ENCODE measurements at places on chromosomes 6 and 20.

GRCh38 chr6:165659945-165660856 lies 2.8 kb downstream of the PDE10A start:
- DNase-seq: peak; percentile 50

- DNase-seq: no peak
Measured at GRCh38 chr6:117947234-117947633, 40.2 kb downstream of the SLC35F1 start.

- DNase-seq: no peak
Measured at GRCh38 chr20:47795214-47795907, 10.1 kb upstream of the SULF2 start.

- DNase-seq: no peak
Measured at GRCh38 chr6:4774296-4774695, 1.9 kb upstream of the CDYL start.

DNA sequence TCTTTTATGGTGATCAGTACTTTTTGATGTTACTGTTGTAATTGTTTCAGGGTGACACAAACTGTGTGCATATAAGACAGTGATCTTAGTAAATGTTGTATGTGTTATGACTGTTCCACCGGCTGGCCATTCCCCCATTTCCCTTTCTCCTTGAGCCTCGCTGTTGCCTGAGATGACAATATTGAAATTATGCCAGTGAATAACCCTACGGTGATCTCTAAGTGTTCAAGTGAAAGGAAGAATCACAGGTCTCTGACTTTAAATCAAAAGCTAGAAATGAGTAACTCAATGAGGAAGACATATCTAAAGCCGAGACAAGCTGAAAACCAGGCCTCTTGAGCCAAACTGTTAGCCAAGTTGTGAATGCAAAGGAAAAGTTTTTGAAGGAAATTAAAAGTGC lies 32.3 kb downstream of the TULP4 start:
- DNase-seq: no peak

DNA sequence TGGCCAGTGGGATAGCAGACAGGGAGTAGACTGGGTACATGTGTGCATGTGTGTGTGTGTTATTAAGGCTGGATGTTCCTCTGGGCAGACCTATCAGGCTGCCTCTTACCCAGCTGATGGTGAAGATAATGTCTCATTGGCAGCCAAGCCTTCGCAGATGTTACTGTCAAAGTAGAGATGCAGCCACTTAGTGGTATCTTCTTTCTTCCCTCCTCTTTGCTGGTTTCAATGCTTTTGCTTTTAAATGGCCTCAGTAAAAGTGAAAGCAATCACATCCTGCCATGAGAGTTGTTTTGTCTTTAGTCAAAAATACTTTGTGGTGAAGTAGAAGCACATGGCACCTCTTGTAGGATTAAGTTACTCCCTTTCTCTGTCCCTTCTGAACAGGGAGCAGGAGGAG lies 57.5 kb downstream of the SNRNP48 start:
- no peak for DNase-seq

DNA sequence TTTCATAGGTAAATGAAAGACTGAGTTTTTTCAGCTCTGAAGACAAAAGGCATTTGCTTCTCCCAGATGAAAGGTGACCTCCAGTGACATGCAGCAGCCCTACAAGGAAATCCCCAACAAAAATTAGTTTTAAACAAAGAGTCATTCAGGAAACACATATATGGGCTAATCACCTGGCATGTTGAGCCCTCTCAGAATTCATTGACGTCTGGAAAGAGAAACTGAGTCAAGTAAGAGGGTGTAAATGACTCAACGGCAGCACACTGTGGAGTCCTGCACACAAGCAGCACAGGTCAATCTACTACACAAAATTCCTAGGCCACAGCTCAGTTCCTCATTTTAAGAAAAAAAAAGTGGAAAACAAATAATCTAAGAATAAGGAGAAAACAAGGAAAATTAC lies 592.3 kb downstream of the EPHA7 start:
- DNase-seq: no peak

GRCh38 chr6:170041526-170041925 lies 249.4 kb downstream of the DLL1 start:
- no peak for DNase-seq

GRCh38 chr20:21279706-21280521 lies 23.2 kb upstream of the XRN2 start:
- peak; percentile 71 for DNase-seq

DNA sequence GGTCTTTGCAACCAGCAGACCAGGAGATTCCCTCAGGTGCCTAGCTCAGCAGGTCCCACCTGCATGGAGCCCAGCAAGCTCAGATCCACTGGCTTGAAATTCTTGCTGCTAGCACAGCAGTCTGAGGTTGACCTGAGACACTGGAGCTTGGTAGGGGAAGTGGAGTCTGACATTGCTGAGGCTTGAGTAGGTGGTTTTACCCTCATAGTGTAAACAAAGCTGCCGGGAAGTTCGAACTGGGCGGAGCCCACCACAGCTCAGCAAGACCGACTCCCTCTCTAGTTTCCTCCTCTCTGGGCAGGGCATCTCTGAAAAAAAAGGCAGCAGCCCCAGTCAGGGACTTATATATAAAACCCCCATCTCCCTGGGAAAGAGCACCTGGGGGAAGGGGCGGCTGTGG lies 34.3 kb downstream of the PRSS35 start:
- no peak for DNase-seq

DNA sequence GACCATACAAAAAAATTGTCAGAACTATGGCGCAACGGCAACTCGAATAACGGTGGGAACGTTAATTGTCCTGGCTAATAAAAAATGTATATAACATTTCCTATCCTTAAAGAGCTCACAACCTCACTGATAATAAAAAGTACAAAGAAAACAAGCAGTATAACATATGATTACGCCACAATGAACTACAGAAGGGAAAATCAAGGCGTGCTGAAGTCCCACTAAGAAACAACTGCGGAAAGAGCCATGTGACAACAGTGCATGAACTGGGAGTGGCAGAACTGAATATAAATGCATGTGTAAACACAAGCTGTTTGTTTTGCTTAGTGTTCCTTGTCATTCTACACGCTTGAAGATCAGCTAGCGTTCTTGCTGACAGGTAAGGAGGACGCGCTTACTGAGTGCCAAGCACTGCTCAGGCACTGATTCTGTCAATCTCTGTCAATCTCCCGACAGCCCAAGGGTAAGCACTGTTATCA lies 466 bp upstream of the PSMB1 start:
- DNase-seq: peak; percentile 46

DNA sequence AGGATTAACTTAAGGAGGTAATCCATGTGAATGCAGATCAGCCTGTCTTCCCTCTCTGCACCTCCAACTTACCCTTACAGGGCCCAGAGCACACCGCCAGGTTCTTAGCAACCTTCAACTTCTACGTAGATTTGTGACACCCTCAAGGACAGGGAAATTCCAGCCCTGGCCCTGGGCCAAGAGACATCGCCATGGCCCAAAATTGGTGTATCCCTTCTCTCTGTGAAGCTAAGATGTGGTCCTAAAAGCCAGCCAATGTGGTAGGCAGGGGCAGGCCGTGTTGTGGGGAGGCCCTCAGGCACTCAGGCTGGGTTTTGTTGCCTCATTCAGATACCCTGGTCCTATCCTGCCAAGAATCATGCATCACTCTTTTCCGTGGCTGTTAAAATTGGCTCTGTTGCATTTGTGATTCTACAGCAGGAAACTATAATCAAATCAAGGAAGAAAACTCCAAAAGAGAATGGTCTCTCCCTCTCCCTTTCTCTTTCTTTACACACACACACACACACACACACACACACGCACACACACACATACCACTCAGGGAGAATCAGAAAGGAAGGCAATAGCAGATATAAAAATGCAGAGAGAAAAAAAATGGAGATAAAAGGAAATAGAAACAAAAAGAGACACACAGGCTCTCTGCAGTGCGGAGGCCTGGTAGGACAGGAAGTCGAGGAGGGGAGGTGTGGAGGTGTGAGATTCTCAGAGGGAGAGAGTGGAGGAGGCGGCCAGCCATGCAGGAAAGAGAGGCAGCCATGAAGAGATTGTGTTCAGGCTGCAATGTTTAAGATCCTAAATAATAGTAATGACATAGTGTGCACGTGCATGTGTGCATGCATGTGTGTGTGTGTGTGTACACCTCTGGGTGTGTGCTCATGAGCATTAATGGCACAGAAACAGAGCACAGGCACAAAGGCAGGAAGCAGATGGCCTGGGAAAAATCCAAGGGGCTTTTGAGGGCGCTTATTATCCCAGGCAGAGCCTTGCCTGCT lies 201.8 kb upstream of the LRFN2 start:
- no peak for DNase-seq

DNA sequence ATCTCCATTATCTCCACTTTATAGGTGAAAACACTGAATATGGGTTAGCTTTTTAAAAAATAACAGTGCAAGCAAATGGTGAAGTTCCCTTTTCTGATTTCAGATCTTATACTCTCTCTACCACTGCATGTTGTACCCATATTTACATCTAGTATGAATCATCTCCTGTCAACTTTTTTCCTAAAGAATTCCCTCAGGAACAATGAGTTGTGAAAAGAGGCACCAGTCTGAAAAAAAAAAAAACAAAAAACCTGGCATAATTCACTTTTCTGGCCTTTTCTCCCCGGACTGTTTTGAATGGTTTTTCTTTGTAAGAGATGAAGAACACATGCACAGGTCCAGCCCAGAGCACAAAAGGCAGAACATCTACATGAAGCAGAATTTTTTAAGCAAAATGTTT lies 596.0 kb downstream of the COL12A1 start:
- no peak for DNase-seq

- no peak for DNase-seq
Measured at GRCh38 chr6:1075444-1075843, 236.5 kb upstream of the FOXQ1 start.

DNA sequence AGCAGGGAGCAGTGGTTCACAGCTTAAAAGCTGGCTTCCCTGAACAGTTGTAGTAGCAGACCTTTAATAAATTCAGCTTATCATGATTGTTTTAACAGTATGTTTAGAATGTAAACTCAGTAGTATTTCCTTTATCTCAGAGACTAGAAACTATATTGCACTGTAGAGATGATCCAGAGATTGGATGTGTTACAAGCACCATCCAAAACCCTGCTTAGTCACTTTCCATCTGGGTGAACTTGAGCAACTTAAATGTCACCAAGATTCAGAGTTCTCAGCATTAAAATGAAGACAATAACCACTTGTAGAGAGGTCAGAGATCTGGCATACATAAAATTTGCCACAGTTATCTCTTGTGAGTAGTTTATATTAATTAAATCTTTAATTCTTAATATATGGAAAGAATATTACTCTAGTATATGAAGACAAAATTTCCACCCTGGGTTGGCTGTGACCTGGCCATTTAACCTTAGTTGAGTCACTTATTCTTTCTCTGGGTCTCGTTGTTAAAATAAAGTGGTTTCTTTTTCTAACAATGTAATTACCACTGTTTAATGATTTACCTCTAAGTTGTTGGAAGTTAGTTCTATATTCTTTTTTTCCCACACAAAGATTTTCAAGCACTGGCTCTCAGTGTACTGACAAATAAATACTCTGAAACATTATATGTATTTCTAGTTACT lies 239.2 kb upstream of the FKBP1C start:
- no peak for DNase-seq

GRCh38 chr6:34791164-34791700 lies 651 bp upstream of the BLTP3A start:
- DNase-seq: peak; percentile 15

DNA sequence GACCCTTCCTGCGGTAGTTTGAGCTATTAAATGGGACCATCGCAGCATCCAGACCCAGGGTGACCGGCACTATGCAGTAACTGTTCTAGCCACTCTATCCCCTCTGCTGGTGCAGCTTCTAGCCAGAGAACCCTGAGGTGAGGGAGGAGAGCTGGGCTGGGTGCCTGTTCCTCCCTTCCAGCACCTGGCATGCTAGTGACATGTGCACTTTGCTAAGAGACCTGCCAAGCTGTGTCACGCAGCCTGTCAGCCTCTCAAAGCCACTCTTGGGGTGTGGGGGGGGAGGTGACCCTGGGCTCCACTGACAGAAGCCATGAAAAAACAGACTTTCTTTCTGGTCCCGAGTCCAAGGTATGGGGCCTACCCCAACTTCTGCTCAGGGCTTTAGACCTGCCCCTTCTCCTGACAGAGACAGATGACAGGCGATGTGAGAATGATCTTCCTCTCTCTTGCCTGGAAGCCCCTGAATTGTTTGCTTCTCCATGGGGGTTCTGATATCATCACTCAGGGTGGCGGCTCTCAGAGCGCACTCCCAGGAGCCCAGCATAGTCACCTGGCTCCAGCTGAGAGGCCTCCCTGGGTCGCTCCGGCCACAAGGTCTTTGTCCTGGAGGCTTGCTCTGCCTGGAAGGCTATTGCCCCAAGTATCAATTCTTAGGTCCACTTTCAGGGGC lies 47.2 kb upstream of the MLN start:
- DNase-seq: no peak

- DNase-seq: no peak
Measured at GRCh38 chr6:144316862-144317195, 31.7 kb downstream of the UTRN start.

- DNase-seq: no peak
Measured at GRCh38 chr6:89690944-89691324, 52.4 kb upstream of the LYRM2 start.

DNA sequence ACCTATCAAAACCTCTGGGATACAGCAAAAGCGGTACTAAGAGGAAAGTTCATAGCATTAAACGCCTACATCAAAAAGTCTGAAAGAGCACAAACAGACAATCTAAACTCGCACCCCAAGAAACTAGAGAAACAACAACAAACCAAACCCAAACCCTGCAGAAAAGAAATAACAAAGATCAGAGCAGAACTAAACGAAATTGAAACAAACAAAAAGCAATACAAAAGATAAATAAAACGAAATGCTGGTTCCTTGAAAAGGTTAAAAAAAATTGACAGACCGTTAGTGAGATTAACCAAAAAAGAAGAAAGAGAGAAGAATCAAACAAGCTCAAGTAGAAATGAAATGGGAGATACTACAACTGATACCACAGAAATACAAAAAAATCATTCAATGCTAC lies 302.3 kb downstream of the RNGTT start:
- DNase-seq: no peak

GRCh38 chr6:169830876-169831275 lies 79.5 kb downstream of the ERMARD start:
- DNase-seq: peak; percentile 3

- DNase-seq: peak; percentile 14
Measured at GRCh38 chr6:73694711-73695411, 1.1 kb upstream of the CD109 start.

- no peak for DNase-seq
Measured at GRCh38 chr20:14687313-14687712, 349.9 kb upstream of the FLRT3 start.

DNA sequence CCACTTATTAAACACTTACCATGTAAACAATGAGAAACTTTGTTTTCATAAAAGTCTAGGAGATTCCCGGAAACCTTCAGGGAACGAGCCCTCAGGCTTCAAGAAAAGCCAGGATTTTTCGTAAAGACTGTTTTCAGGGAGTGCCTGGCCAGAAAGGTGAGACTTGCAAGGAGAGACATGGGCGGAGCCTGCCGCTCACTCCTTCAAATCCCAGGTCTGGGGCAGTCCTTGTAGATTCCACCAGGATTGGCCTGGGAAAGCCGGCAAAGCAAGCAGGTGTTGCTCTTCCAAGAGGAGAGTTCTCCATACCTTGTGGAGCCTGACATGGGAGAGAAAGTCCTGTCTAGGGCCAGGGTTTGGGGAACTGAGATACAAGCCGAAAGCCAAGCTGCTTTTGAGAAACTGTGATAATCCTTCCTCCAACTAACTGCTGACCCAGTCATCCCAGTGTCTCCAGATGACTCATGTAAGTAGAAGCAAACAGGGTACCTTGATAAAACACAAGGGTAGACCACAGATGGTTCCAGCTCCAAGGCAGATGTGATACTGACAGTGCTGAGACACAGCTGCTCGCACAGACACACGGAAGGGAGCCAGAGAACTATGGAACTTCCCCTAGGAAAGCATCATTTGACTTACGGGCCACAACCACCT lies 69.4 kb upstream of the NAA20 start:
- DNase-seq: peak; percentile 86

Data from trophoblast cell (in vitro differentiated cells and primary cell).